Kidney capillary endothelial cell (primary cell): ENCODE measurements at places on chromosomes 5 and 9.
A peak's percentile ranks its signal among the peaks of the same experiment; 100 is the strongest.

GRCh38 chr5:40276426-40277102 lies 403.2 kb upstream of the PTGER4 start:
- no peak for DNase-seq

- DNase-seq, result no peak
Measured at GRCh38 chr9:111854799-111855198, 41.8 kb upstream of the UGCG start.

- no peak for DNase-seq
Measured at GRCh38 chr5:92850886-92851285, 730.1 kb downstream of the NR2F1-AS1 start.

DNA sequence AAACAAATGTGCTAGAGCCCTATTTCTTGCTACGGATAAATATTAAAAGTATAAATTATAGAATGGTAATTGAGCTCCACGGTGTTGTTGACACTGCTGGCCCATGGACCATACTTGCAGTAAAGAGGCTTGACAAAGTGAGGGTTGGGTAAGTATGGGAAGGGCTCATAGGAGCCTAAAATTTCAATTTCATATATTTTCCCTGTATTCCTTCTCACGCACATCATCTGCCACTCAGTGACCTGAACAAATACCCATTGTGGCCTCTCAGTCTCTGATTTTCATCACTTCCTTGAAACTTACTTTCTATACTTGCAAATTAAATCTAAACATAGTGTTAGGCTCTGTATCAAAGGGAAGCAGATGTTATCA lies 116.5 kb downstream of the PIK3R1 start:
- DNase-seq, result no peak

GRCh38 chr9:38007016-38007415 lies 62.0 kb downstream of the SHB start:
- no peak for DNase-seq

DNA sequence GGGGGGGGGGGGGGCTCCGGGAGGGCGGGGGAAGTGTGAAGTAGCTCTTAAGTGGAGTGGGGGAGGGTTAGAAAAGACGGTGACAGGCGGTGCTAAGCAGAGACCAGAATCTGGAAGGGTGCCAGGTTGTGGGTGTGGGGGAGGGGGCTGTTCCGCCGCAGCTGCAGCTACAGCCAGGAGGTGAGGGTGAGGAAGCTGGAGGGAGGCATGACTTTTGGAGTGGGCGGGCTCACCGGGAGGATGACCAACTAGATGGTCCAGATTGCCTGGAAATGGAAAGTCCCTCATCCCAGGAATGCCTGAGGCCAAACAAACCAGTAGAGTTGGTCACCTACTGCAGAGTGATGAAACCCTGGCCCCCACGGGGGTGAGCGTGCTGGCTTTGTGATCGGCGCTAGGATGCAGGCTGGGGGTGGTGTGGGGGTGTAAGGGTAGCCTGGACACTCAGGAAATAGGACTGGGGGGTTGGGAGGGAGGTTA lies 158.1 kb upstream of the SHB start:
- DNase-seq, result peak; percentile 52

- peak; percentile 11 for DNase-seq
Measured at GRCh38 chr9:97985058-97985861, 2.1 kb downstream of the ANP32B start.

DNA sequence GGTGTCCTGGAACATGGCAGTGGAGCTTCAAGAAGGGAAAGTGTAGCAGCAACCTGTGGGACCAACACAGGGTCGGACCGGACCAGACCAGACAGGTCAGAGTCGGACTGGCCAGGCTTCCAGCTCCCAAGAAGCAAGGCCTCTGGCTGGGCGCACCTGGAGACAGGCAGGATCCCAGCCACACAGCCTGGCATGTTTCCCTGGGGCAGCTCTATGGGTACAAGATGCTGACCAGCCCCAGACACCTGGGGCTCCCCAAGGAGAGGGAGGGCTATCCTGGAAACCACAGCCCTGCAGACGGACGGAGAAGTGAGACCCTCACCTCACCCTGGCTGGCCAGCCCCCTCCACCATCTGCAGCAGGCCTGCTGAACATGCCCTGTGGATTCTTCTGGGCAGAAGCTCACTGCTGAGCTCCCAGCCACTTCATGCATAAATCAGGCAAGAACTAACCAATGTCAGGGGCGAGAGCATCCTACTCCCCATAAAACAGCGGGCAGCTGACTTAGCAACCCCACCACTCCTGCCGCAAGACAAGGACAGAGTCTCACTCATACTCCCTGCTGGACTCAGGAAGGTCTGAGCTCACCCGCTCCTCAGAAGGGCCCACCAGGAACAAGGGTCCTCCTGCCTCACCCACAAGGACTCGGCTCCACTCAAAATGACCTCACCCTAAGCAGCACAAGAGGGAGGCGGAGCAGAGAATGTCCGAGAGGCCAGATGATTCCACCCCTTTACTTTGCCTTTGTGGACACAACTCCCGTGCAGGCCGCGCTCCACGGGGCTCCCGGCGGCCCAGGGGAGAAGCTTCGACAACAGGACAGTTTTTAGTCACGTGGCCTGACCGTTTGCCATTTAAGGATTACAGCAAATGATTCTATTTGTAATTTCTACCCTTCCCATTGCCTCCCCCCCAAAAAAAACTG lies 2.9 kb upstream of the DPH7 start:
- no peak for DNase-seq

GRCh38 chr9:127277770-127278169 lies 13.2 kb downstream of the GARNL3 start:
- DNase-seq, result no peak

DNA sequence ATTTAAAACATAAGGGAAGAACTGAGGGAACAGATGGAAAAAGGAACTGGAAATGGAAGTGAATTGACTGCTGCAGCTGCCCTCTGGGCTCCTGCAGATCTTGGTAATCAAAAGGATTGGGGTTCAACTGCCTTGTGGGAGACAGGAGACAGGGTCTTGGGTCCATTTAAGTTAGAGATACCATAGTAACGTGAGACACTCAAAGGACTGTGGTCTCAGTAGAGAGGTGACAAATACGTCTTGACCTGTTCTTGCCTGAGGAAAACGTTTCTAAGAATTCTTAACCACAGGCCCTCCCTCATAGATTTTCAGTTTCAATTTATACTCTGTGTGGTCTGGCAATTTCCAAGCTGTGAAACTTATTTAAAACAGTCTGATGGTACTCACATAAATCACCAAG lies 100.8 kb upstream of the DHFR start:
- no peak for DNase-seq

GRCh38 chr9:109385499-109385898 lies 64.6 kb upstream of the EPB41L4B start:
- DNase-seq, result no peak

DNA sequence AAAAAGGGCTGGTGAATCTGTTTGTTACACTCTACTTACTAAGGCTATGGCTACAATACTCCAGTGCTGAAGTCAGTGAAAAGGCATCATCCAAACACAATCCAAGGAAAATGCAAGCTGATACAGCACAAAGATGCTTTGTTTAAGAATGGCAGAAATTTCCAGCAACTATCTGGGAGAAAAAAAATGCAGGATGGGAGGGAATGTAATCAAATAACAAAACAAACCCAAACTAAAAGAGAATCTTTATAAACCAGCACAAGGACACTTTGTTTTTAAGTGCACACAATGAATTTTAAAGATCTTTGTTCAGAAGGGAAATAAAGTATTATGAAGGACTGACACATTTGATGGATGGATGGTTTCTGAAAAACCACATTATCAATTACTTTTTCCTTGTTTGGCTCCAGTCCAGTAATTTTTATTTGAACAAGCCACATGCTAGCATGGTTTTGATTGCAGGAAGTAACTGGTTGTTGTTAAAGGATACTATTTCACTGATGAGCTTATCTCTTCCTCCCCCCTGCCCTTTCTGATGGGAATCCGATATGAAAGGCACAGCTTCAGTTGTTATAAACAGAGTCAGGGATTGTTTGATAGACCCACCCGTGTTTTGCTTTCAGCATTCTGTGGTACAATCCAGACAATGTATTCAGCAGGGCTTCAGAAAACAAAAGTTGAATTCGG lies 12.1 kb upstream of the TLE4 start:
- no peak for DNase-seq
